Stimulated activated CD4-positive, alpha-beta T cell treated with anti-CD3 and anti-CD28 coated beads, Interleukin-4, amount 100 ng/mL, for 1 hour (primary cell): ENCODE measurements at places on chromosomes 12 and 14.

DNA sequence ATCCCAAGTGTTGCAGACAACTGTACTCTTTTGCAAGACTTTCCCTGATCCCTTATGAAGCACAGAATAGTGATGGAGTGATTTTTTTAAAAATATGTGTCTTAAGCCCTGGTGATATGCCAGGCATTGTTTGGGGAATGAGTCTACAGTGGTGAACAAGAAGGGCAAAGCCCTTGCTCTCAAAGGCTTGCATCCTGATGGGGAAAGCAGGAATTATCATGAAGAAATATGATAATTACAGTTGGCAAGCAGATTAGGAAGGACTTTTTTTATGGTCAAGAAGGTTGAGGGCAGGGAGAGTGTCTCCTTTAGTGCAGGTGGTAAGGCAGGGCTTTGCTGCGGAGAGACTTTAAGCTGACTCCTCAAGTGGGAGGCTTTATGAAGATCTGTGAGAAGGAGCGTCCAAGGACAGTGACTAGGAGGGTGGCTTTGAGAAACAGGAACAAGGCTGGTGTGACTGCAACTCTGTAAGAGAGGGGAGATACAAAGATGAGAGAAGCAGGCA lies 100.2 kb downstream of the SYNE2 start:
- DNase-seq, result no peak

GRCh38 chr12:60114169-60114568 lies 518.3 kb downstream of the SLC16A7 start:
- DNase-seq, result no peak

DNA sequence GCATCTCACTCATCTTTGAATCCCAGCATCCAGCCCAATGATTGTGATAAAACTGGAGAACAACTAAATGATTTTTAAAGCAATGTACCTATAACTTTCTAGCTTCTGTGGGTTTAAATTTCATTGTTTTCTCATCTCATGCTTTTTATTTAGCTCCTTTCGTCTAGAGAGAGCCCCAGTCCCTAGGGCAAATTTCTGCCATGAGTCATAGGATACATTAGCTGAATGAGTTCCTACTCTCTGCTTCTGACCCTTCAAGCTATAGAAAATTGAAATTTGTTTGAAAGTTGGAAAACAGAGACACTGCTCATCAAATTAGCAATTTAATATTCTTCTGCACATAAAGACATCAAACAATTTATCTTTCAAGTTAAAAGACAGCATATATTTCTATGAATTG lies 113.9 kb downstream of the KIF21A start:
- no peak for DNase-seq

GRCh38 chr12:111424189-111424792 lies 18.6 kb downstream of the SH2B3 start:
- no peak for DNase-seq

DNA sequence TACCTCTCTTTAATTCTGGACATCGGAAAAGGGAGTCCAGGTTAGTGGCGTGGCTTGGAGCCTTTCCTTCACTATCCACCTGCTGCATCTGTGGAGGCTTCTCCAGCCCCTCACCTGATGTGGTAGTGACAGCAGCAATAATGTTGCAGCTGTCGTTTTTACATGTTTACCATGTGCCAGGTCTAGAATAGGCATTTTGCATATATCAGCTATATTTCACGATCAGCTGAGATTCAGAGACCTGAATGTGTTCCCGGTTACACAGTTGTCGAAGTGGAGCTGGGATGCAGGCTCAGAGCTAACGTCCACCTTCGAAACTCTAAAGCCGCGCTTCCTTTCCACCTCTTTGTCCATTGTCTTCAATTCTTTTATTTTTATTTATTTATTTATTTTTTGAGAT lies 91.0 kb downstream of the BORCS5 start:
- DNase-seq, result no peak

DNA sequence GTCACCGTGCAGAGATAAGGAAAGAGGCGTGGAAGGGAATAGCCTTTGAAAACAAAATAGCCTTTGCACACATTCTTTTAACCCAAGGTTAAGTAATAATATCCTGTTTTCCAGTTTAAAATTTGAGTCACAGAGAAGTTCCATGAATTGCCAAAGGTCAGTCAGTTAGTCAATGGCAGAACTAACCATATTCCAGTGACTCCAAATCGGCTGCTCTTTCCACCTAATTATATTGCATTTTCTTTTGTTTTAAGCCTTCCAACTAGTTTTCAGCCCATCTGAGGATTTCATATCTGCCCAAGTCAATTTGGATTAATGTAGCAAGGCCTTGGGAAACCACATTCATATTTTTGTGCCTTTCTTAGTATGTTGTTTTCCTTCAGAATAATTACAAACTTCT lies 373.0 kb downstream of the CCDC91 start:
- DNase-seq, result no peak

DNA sequence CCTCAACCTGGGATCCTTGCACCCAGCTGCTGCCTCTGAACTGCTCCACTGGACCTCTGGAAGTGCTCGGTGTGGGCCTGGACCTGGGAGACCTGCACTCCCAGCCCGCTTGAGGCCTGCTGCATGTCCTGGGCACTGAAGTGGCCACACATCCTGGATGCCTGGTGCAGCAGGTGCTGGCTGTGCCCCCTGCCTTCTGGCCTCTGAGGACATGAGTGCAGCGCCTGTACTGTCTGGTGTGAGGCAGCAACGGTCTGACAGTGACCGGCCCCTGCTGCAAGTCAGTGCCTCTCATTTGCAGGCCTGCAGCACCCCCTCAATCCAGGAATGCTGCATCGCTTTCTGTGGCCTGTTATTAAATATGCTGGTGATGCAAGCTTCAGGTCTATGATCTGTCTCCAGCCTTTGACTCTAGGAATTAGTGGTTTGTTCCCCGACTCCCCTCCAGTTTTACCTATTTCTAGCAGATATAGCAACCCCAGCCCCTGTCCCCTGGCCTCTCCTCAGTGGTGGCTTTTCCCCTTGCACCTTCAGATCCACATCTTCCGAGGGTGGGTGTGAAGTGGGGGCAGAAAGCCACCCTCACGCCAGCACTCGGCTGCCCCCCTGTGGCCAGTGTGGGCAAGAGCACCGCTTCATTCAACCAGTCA lies 3.6 kb downstream of the SMIM41 start:
- DNase-seq, result peak; percentile 71

GRCh38 chr12:76882367-76882766 lies 3.5 kb upstream of the CSRP2 start:
- no peak for DNase-seq

DNA sequence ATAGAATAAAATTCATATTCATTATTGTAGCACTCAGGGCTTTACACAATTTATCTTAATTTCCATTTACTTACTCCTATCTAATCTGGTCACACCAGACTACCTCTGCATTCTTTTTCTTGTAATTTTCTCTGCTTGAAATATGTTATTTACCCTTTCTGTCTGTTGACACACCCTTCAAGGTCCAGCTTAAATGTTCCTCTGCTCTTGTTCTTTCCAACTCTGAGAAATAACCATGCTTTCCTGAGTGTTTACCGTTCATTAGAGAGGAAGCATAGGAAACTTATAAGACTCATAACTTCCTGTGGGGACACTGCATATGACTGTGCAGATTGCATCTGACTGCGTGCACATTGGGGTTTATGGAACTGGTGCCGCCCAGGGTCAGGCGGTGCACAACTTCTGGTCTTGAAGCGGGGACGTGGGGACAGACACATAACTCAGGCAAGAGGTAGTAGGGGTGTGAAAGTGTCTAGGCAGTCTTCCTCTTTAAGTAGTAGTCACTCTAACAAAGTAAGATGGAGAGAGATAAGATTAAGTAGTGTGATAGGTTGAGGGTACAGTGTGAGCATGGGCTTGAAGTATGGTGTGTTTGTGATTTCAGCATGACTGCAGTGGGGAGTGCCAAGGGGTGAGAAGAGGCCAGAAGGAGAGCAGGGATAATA lies 42.6 kb upstream of the FOXJ2 start:
- peak; percentile 44 for DNase-seq

GRCh38 chr14:53929871-53930715 lies 26.5 kb downstream of the BMP4 start:
- no peak for DNase-seq

DNA sequence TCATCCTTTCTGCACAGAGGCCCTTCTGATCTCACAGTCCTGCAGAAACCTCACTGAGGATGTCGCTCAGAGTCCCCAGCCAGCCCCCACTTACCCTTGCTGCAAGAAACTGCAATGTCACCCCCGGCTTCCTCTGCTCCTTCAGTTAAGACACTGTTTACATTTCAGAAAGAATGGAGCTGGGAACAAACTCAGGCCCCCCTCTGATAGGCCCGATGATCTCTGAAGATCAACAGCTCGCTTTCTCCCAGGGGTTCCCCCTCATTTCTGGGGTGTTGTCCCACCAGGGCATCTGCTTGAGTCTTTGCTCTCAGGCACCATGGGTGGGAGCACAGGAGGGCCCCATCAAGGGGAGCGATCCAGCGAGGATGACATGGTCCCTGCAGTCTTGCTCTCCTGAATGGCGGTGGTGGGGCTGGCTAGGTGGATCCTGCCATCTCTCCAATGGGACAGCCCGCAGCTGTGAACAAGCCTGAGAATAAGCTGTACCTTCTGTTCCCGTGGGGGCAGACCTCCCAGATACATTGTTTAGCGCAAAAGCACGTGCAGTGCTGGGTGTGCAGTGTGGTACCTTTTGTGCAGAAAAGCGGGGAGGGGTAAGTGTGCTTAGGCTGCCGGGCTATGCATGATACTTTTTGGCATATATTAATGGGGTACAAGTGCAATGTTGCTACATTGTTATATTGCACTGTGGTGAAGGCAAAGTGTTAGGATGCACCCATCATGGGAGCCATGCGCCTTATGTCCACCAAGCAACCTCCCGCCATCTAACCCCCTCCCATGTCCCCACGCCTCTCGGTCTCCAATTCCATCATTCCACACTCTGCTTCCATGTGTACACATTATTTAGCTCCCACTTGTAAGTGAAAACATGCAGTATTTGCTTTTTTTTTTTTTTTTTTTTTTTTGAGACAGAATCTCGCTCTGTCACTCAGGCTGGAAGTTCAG lies 6.7 kb upstream of the NCOR2 start:
- no peak for DNase-seq

GRCh38 chr12:49974677-49975317 lies 2.0 kb downstream of the AQP6 start:
- DNase-seq, result no peak

- DNase-seq, result no peak
Observed at GRCh38 chr12:124772289-124773170, 91.1 kb downstream of the SCARB1 start.

- DNase-seq, result no peak
Observed at GRCh38 chr12:56773113-56773512, 10.0 kb downstream of the HSD17B6 start.

- no peak for DNase-seq
Observed at GRCh38 chr14:68051146-68051545, 231.6 kb downstream of the RAD51B start.
